ENCODE measurements at places on chromosomes 1 and 21.

DNA sequence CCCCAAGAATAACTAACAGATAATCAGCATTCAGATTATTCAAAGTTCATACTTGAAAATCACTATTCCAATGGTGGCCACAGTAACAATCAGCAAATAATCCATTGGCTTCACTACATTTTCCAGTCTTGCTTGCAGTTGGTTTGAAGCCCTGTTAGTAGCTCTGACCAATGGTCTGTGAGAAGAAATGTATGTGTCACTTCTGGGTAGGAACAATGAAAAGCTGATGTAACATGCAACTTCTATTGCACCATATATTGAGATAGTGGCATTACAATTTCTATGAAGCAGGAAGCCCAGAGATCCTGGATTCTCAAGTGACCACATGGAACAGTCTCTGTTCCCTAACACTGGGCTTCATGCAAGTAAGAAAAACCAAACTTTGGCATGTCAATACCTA, 250.9 kb upstream of the DAB1 start:
- DNase-seq: peak; percentile 0

- DNase-seq: no peak
These were observed 5.8 kb downstream of the TCHH start for GRCh38 chr1:152109231-152109997.

GRCh38 chr1:235199441-235199840, 38.4 kb upstream of the RBM34 start:
- DNase-seq: peak; percentile 48

GRCh38 chr1:110233861-110234260, 23.7 kb downstream of the KCNC4 start:
- DNase-seq: no peak

DNA sequence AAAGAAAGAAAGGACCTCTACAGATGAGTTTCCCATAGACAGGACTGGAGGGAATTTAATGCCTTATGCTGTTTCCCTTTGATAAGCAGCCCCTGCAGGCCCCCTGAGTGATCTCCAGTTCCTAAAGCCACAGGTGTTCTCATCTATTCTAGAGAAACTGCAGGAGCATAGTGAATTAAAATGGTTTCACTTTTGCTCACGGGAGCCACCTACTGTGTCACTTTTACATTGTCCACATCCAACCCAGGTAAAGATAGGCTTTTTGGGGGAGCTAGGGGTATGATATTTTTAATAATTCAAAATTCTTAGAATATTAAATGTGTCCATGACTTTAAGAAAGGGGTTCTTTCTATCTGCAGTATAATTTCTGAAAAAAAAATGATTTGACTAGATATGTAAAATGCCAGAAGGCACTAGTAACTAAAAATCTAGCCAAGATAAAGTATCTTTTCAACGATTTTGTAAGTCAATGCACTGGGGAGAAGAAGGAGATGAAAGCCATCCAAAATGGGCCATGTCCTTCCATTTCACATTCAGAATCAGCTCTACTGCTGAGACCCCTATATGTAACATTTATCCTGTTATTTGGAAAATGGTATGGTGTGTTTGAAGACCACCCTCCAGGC, 267.3 kb upstream of the DUSP10 start:
- DNase-seq: peak; percentile 25

- no peak for DNase-seq
These were observed 51.1 kb upstream of the CTTNBP2NL start for GRCh38 chr1:112344754-112345423.

DNA sequence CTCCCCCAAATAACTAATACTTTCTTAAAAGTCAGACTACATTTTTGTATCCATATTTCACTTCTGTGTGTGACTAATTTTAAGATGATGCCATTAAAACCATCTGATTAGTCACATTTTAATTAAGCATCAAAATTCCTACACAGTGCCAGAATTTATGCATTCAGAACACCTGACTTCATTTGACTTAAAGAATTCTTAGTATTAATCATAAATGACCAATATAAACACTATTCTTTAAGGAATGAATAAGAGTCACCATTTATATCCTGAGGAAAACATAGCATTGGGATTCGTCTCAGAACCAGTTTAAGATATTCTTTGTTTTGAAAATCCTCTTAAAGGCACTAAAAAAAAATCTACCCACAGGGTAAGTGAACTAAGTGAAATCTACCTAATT, 37.0 kb downstream of the TM2D1 start:
- DNase-seq: peak; percentile 64

DNA sequence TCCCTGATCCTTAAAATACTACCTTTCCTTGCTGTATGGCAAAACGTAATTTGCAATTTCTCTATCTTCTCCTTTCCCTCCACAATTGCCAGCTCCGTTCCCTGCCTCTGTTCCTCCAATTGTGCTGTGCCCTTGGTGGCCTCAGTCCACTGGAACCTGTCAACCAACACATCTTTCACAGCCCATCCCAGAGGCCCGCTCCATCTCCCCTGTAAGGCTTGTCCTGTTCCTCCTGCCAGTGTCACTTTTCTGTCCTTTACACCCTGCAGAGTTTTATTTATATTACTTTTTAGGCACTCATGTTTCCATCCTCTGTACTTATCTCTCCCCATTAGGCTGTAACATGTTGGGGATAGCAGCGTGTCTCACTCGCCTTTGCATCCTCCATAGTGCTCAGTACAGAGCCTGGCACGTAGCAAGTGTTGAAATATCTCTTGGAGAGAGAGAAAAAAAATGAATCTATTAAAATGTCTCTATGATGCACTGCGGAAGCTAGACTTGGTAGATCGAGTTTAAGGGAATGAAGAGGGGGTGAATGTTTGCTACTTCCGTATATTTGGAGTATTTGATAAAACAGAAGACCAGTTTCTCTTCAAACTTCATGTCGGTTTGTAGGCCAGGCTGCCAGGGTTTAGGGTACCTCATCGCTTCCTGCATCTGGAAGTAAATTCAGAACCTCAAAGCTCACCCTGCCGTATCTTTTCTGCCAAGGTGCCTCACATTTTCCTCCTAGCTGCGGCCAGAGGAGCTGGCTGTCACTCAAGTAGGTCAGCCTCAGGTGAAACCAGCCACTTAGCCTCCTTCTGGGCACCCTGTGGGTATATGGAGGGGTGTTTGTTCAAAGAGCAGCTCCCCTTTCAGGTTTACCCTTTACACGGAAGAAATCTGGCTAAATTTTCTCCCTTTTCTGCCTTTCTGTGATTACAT, 303.8 kb downstream of the TM2D1 start:
- DNase-seq: no peak

DNA sequence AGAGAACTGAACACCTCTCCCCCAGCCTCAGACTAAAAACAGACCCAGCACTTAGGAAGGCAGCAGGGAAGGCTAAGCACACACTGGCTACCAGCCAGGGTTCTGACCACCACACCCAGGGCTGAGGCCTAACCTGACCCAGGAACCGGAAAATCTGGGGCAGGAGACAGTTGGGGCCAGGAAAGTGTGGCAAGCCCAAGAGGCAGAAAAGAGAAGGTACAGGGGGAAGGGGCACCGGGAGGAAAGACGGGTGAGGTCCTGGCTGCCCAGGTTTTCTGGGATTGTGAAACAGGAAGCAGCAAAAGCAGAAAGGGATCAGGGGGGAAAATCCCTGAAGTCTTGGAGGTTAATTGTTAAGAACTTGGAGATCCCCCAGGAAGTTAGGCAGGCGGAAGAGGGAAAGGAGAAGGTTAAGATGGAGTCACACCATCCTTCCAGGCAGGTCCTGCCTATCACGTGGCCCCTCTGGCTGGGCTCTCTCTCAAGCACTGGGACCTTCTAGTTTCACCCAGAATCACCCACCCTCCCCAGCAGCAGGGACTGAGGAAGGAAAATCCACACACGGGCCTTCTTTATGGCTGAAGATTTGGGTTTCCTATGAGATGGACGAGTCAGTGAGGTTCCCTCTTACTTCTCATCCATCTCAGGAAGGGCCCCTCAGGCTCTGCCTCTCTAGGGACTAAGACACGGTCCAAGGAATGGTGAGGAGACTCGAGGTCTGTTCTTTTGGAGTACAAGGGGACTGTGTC, 2.6 kb downstream of the HDGF start:
- DNase-seq: peak; percentile 70

GRCh38 chr1:109578947-109579443, 30.6 kb downstream of the GNAI3 start:
- DNase-seq: peak; percentile 30

DNA sequence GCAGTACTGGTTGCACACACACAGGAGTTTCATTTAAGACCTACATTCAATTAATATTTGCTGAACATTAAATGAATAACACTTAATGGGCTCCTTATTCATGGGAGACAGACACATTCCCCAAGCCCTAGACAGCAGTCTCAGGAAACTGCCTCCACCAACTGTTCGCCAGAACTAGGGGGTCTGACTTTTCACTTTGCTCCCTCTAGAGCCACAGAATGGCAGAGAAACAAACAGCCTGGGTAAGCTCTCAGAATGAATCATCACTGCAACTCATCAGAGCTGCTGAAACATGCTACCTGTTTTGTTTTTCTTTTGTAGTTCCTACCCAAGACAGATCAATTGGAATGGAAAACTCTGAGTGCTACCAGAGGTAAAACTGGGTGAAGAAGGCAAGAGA, 31.7 kb downstream of the ELK4 start:
- peak; percentile 81 for DNase-seq

GRCh38 chr1:118960567-118961136, 27.5 kb downstream of the TBX15 start:
- peak; percentile 71 for DNase-seq

GRCh38 chr1:51960262-51960661, 30.2 kb downstream of the RAB3B start:
- DNase-seq: no peak

GRCh38 chr1:152980676-152981075, 3.2 kb upstream of the SPRR1A start:
- no peak for DNase-seq

GRCh38 chr21:26769613-26770188, 75.5 kb downstream of the ADAMTS1 start:
- DNase-seq: peak; percentile 11

DNA sequence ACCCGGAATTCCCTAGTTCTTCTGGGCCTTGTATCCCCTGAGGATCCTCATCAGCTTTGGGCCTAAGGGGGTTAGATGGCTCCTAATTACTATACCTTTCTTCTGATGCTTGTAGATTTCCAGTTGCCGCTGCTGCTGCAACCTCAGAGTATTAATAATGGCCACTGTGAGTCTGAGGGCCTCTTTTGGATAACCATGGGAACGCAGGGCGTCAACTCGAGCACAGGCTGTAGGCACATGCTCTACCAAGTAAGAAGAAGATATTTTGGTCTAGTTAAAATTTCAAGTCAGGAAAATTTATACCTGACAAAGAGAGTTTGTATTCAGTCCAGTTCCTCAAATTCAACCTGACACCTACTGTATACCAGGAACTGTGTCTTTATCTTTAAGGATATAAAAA, 28.2 kb downstream of the UROD start:
- DNase-seq: no peak

DNA sequence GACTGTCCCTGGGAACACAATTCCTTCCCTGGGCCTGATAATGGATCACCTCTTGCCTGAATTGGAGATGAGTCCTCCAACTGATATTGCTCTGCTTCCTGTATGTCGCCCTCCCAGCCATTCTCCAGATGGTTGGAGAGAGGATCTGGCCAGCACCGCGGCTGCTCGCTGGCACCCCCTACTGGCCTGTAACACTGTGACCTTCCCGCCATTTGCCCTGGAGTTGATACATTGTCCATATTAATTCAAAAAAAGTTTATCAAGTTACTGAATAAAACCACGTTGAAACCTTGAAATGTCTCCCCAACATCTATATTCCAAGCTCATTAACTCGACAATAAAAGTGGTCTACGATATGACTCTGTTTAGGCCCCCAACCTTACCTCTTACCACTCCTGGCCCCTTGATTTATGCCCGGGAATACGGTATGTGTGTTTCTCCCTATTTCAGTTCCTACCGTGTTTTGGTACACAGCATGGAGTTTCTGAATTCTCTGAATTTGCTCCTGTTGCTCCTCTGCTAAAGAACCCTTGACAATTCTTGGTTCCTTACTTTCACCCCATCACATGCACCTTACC, 241.8 kb upstream of the KIAA0040 start:
- no peak for DNase-seq

DNA sequence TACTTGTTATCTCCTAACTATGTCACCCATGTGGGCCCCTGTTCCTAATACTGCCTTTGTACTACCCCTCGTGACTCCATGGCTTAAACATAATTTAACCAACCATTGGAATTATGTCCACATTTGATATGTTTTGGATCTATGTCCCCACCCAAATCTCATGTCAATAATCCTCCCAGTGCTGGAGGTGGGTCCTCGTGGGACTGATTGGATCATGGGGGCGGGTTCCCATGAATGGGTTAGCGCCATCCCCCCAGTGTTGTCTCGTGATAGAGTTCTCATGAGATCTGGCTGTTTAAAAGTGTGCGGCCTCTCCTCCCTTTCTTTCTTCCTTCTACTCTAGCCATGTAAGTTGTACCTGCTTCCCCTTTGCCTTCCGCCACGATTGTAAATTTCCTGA, 9.8 kb downstream of the CBR1 start:
- DNase-seq: no peak

GRCh38 chr1:59057796-59058195, 239.1 kb upstream of the FGGY start:
- no peak for DNase-seq

GRCh38 chr21:41371685-41372030, 9.8 kb downstream of the MX2 start:
- DNase-seq: no peak

DNA sequence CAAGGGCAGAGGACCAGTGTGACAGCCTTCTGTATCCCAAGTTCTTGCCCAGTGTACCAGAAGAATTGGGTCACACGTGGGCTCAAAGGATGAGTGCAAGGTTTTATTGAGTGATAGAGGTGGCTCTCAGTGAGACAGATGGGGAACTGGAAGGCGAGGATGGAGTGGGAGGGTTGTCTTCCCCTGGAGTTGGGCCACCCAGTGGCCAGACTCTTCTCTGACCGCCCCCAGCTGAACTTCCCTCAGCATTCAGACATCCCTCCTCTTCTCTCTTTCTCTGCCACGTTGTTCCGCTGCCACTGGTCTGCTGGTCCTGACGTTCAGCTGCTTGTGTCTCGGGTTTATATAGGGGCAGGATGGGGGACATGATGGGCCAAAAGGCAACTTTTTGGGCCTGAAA, 150.1 kb upstream of the IVNS1ABP start:
- no peak for DNase-seq

- DNase-seq: peak; percentile 38
These were observed 68.7 kb upstream of the LRIF1 start for GRCh38 chr1:111032295-111032897.

GRCh38 chr1:116886291-116886878, 23.3 kb upstream of the PTGFRN start:
- DNase-seq: no peak

DNA sequence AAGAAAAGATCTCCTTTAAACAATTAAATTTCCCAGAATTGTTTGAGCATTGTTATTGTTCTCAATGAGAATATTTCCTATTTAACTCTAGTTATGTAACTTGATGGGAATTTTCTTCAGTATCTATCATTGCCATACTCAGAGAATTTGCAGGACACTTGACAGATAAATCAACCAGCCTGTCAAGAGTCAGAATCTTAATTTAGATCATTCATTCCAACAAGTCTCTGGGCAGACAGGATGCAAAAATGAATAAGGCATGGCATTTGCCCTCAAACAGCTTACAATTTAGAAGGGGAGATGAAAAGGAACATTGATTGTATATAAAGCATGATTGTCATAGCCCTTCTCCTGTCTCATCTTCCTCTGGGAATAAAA, 7.3 kb upstream of the DISC1 start:
- no peak for DNase-seq

GRCh38 chr1:209672705-209673630, 2.2 kb upstream of the G0S2 start:
- DNase-seq: no peak

GRCh38 chr1:182453631-182454030, 3.7 kb downstream of the RGSL1 start:
- no peak for DNase-seq

- no peak for DNase-seq
These were observed 10.0 kb downstream of the C1QB start for GRCh38 chr1:22662986-22663408.

Measured in fibroblast of lung (primary cell).